Activated CD4-positive, alpha-beta T cell treated with anti-CD3 and anti-CD28 coated beads, Interleukin-2, amount 10 ng/mL, durations not matched to agents 7 days and 5 days (primary cell): ENCODE measurements at places on chromosomes 13 and 19. TPM values are rescaled to one million over a fixed set of nuclear protein-coding genes. Genes with fewer than 3 reads are reported as not detected.

B3GNT8 gene
- 2.1 TPM for total RNA-seq

ZNF420 gene
- 10.3 TPM for total RNA-seq

NAPSA gene
- 1.7 TPM for total RNA-seq

PABPC3 gene
- 0.58 TPM for total RNA-seq

GRIK5 gene
- 0.65 TPM for total RNA-seq

IRGC gene
- not detected for total RNA-seq

PRR19 gene
- total RNA-seq = 0.54 TPM

DNA sequence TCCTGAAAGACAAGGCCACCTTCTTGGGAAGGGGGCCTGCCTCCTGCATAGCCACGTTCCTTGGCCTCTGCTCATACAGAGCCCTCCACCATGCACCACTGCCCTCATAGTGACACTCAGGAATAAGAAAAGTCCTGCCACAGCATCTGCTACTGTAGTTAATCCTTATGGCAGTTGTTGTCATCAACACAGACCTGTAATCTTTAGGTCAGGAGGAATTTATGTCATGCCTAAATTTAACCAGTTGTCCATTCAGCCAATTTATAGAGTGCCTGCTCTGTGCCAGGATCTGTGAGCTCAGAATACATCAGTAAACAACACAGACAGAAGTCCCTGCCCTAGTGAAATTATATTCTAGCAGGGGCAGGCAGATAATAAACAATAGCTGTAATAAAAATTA, 44.4 kb downstream of the FAM124A start:
- DNase-seq = no peak

- no peak for DNase-seq
Observed at GRCh38 chr19:52936151-52936953, 13.1 kb upstream of the ZNF888 start.

- DNase-seq = no peak
Observed at GRCh38 chr13:39362652-39363381, 240.2 kb downstream of the LHFPL6 start.

DNA sequence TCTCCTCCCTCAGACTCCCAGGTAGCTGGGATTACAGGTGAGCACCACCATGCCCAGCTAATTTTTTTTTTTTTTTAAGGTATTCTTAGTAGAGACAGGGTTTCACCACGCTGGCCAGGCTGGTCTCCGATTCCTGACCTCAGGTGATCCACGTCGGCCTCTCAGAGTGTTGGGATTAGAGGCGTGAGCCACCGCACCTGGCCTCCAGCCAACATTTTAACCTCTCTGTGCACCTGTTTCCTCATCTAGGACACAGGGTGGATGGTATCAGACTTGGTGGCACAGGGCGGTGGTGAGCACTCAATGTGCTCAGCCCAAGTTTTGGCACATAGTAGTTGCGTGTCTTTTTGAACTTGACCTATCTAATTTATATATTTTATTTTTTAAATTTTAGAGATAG, 12.5 kb downstream of the APBA3 start:
- no peak for DNase-seq

DNA sequence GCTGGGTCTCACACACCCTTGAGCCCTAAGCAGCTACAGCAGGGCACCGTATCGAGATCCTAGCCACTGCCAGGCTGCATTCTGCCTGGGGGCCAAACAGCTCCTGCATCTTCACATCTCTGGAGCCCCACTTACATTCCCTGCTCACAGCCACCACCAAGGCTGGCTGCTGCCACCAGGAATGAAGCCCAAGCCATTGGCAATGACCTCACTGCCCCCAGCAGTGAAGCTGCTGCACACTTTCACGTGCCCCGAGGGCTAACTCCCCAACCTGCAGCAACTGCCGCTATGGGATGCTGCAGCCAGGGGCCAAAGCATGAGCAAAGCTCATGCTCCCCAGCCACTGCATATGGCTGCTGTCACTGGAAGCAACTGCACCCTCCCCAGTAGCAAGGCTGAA, 42.0 kb downstream of the F2RL3 start:
- DNase-seq = no peak

DNA sequence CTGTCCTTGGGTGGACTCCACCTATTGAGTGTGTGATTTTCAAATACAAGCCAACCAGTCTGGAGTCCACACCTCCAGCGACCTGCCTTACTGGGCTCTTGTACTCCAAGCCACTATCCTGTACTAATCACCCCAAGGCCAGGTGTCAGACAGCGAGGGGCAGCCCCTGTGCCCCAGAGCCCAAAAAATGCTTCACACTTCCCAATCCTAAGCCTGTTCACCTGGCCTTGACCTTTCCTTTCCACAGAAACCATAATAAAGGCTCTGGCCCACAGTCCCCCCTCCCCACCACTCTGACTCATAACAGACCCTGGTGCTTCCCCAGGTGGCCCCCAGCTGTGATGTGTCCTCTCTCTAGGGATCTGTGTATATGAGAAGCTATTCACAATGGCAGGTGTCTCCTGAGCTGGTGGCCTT, 3.9 kb downstream of the CD209 start:
- no peak for DNase-seq

DNA sequence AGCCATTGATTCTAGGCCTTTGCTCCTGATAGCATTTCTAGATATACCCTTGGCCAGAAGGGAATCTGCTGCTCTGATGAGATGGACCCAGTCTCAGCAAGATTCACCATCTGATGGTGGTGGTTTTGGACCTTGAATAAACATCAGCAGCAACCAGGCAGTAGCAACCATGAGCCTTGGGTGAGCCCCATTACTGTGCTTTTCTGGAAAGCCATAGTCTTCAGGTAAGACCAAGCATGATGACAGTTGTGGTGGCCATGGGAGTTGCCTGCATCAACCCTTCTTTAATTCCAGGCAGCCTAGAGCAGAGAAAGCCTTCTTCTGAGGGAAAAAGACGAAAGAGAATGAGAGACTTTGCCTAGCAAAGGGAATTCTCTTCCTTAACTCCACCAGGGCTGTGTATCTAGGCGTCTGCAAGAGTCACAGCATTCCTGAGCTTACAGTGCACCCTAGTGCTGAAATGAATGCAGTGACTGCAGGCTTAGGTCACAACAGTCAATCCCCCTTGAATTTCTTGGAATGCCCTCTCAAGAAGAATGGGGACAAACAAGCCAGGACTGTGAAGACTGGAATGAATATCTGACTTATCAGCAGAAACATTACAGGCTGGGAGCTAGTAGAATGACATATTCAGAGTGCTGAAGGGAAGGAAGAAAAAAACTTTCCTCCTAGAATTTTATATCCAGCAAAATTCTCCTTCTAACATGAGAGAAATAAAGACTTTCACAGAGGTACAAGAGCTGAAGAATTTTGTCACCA, 942.4 kb upstream of the PCDH20 start:
- no peak for DNase-seq

DNA sequence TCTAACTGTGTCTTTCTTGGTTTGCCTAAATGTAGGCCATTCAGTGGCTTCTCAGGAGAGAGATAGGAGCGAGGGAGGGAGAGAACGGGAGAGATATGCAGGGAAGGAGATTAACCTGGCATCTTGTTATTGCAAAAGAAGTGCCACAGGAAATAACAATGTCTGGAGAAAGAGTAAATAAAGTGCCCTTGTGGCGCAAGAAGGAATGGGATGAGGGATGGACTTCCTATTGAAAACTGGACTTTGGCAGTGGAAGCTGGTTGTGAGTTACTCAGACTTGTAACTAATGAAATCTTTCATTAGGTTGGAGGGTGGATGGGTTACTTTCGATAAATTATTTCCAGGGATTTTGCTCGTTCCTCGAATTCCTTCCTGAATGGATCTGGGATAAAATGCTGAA, 136.1 kb downstream of the LACC1 start:
- no peak for DNase-seq

- no peak for DNase-seq
Observed at GRCh38 chr13:60148918-60149317, 14.8 kb downstream of the DIAPH3 start.

DNA sequence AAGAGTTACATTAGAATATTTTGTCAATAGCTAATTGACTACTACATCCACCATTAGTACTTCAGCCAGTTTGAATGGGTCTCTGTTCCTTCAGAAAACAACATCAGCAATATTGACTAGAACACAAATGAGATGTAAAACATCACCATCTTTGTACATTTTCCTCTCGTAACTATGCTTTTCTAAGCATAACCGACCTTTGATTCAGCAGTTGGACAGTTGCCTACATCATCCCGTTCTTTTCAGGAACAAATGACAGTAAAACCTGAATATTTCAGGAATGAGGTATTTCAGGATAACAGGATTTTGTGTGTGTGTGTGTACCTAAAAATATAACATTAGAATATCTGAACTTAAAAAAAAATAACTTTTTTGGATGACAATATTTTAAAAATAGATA, 60.9 kb downstream of the STARD13 start:
- no peak for DNase-seq

DNA sequence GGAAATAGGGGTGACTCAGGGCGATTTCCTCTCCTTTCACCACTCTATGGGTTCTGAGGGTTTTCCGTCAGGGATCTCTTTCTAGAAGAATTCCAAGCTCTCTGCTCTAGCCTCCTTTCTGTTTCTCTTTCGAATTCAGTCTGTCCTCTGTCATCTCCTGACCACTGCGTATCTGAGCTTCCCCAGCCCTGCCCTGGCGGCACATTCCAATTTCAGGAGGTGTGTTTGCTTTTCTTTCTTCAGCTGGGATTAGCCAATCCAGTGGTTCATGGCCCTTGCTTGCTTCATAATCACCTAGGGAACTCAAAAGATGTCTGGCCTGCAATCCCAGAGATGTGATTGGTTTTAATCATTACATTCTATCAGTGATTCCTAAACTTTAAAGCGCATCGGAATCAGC, 9.4 kb downstream of the IFNL2 start:
- DNase-seq = no peak

DNA sequence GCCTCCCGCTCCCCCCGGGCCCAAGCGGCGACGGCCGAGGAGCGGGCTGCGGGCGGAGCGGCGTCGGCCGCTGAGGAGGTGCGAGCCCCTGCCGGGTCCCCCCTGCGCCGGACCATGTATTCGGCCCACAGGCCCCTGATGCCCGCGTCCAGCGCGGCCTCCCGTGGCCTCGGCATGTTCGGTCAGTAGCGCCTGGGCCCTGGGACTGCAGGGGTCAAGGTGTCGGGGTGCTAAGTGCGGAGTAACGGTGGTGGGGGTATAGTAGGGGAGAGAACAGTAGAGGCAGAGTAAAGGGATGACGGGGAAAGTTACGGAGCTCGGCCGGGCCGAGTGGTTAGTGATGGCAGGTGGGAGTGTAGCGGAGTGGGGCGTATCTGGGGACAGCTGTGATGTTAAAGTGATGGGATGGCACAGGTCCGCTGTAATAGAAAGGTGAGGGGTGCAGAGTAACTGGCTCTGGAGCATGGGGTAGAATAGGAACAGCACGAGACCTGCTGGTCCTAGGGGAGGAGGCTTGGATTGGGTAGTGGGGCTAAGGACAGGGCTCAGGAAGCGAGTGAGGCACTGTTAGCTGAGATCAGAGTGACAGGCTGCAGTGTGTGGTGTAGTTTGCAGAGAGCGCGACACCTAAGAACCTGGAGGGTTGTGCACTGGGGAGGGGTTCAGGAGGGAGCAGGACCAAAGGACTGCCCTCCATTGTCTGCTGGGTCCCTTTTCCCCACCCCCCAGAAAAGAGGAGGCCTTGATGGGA, 15.7 kb downstream of the CIC start:
- peak; percentile 27 for DNase-seq

DNA sequence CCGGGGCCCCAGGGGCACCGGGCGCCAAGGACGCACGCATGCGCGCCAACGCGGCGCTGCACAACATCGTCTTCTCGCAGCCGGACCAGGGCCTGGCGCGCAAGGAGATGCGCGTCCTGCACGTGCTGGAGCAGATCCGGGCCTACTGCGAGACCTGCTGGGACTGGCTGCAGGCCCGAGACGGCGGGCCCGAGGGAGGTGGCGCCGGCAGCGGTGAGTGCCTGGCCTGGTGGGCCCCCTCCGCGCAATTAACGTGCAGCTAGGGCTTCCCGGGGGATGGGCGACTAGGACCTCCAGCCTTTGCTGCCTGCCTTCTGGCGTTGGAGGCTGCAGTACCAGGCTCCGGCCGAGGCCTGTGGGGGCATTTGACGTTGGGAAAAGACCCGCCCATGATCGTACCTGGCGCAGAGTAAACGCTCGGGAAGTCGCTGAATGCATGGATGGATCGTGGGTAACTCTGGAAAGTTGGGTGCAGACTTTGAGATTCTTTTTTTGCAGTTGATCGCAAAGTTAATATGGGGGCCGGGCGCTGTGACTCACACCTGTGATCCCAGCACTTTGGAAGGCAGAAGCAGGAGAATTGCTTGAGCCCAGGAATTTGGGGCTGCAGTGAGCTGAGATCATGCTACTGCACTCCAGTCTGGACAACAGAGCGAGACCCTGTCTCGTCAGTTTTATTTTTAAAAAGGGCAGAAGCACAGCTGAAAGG, 7.3 kb downstream of the APC2 start:
- no peak for DNase-seq

- no peak for DNase-seq
Observed at GRCh38 chr13:80955501-80955900, 614.6 kb upstream of the SPRY2 start.

GRCh38 chr13:26618726-26619125, 61.2 kb downstream of the WASF3 start:
- no peak for DNase-seq

- no peak for DNase-seq
Observed at GRCh38 chr13:47964863-47965262, 36.2 kb downstream of the SUCLA2 start.

- no peak for DNase-seq
Observed at GRCh38 chr13:107475753-107476453, 739.4 kb downstream of the LIG4 start.

- DNase-seq = no peak
Observed at GRCh38 chr19:40174092-40174491, 17.1 kb upstream of the MAP3K10 start.

- peak; percentile 59 for DNase-seq
Observed at GRCh38 chr19:12194827-12195731, 32.2 kb downstream of the ZNF136 start.

DNA sequence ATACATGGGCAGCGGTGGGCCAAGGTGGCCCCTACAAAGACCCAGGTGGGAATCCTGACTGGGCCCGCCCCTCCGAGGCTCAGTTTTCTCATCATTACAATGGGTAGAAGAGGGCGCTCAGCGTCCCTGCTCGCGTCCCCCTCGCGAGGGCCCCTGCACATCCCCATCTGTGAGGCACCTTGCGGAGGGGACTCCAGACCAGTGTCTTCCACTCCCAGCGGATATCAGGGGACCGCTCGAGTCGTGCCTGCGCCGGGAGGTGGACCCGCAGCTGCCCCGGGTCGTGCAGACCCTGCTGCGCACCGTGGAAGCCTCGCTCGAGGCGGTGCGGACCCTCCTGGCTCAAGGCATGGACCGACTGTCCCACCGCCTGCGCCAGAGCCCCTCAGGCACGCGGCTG, 15.3 kb upstream of the COLGALT1 start:
- DNase-seq = no peak

GRCh38 chr13:80345771-80346510, 5.0 kb upstream of the SPRY2 start:
- DNase-seq = no peak

- DNase-seq = no peak
Observed at GRCh38 chr19:412356-413355, 3.7 kb upstream of the C2CD4C start.

GRCh38 chr13:46386392-46387063, 524 bp downstream of the RUBCNL start:
- DNase-seq = no peak

GRCh38 chr19:20273376-20273775, 106.4 kb downstream of the ZNF486 start:
- DNase-seq = no peak

- no peak for DNase-seq
Observed at GRCh38 chr13:93325303-93326233, 99.0 kb downstream of the GPC6 start.

GRCh38 chr13:111202745-111203144, 87.6 kb downstream of the ARHGEF7 start:
- DNase-seq = no peak

- DNase-seq = peak; percentile 68
Observed at GRCh38 chr19:36771261-36772231, 1.1 kb downstream of the ZNF850 start.
